Heart right ventricle (tissue), 16 donors: ENCODE measurements at places on chromosomes 2 and 18. TPM values are rescaled to one million over a fixed set of nuclear protein-coding genes. Genes with fewer than 3 reads are reported as not detected.
A peak's percentile ranks its signal among the peaks of the same experiment; 100 is the strongest.

DNA sequence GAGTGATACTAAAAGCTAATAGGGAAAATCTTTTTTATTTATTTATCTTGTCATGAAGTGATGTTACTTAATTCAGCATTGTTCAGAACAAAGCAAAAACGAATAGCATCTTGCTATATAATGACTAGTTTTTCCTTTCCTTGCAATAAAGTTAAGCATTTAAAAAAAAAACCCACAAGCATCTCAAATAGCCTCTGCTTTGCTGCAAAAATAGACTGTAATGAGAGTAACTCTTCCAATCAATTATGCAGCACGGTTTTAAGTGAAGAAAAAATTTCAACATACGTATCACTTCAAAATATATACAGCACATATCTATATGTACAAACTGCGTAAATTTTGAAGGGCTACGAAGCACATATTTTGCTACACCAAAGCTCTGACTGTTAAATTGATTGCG lies 153.3 kb upstream of the VRK2 start:
- no peak for DNase-seq

DNA sequence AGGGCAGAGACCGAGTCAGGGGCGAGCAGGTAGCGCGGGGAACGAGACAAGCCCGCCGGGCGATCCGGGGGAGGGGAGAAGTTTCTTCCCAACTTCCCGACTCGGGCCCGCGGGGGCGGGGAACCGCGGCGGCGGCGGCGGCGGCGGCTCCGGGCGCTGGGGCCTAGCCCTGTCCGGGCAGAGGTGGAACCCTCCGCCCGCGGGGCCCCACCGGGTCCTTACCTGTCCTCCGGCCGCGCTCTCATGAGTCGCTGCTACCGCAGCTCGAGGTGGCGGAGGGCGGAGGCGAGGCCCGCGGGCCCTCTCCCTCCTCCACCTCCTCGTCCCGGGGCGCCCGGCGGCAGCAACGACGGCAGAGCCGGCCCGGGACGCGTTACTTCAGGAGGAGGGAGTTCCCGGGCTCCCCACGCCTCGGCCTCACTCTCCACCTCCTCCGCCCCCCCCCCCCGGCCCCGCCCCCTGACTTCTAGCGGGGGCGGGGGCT lies at the start of gene YES1:
YES1 (minus strand) TSS at position 351 of the 484 bp plus-strand sequence. CDS start 55,415 bp downstream, outside the sequence.
- DNase-seq: peak; percentile 67

- no peak for DNase-seq
Observed at GRCh38 chr2:135617501-135618015, 86.3 kb downstream of the R3HDM1 start.

DNA sequence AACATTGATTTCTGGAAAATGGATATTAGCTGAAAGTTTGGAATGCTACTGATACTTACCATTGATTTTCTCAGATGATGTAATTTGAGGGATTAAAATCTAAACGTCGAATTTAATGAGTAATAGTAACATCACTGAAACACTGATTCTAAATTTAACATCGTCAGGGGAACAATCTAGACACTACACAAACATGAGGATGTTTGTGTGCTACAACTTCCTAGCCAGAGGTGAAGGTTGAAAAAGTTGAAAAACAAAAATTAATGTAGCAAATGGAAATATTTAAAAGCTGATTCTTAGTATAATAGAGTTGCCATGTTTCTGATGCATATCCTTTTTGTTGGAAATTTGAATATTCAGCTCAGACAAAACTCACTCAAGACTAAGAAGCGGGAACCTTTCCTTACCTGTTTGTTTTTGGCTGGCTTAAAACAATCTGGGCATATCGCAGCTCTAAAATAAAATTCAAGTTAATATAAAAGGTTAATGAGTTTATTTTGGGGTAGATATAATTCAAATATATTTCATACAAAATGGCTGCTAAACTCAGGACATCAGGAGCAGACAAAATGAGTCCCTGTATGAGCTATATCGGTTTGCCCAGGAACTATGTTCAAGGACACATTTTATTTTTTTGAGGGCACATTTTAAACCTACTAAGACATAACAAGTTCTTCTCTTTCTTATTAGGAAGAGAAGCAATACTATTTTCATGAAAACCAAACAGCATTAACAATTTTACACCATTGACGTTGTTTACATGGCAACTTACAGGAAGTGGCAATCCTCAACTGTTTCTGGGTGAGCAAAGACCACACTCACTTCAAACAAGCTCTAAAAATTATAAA lies 52.6 kb upstream of the PEX13 start:
- no peak for DNase-seq

DNA sequence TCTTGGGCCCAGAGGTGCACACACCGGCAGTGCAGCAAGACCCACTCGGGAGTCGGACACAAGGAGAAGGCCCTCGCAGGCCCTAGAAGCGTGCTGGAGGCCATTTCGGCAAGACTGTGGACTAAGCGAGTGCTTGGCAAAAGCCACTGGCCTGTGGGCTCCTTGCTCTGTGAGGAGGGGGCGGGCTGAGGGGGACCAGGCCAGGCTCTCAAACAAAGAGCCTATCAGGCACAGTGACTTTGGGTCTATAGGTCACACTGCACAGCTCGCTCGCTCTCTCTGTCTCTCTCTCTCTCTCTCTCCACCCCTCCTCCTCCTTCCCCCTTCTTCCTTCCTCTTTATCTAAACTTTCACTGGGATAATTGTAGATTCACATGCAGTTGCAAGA lies 23.6 kb upstream of the ZCCHC2 start:
- no peak for DNase-seq

The NFATC1 gene
- 14.0 TPM for total RNA-seq

The REV1 gene
- 46.9 TPM for total RNA-seq

The C2orf72 gene
- not detected for total RNA-seq
